ENCODE measurements at places on chromosomes 3 and 15.

GRCh38 chr3:160444411-160444810, 5.2 kb downstream of the TRIM59 start:
- DNase-seq = no peak

- DNase-seq = no peak
These were observed 217.0 kb downstream of the ZNF621 start for GRCh38 chr3:40741729-40742128.

GRCh38 chr3:56621681-56622080, 61.4 kb downstream of the TASOR start:
- no peak for DNase-seq

GRCh38 chr3:152508705-152509104, 240.0 kb downstream of the MBNL1 start:
- DNase-seq = no peak

DNA sequence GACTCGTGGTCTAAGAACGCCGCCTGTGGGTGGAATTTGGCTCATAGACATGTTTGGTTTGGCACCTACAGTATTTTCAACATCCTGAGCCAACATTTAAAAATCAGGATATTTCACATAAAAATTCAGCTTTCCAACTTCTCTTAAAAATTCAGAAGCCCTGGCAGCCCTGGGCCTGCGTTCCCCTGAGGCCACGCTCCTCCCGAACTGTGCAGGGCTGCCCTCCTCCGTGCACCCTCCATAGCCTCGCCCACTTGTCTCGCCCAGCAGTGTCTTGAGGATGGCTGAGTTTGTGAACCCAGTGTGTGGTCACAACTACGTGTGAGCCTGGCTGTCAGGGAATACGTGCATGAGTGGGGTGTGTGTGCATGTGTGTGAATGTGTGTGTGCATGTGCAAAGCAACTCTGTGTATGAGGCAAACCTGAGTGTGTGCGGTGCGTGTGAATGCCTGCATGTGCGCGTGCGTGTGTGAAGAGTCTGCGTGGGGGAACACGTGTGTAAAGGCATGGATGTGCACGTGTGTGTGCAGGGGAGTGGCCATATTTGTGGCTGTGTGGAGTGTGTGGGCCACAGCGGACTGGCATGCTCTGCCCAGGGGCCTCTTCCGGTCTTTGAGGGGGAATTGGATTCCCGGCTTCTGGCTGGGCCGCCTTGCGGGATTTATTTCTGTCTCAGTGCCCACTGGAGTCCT, 30.9 kb downstream of the PTH1R start:
- DNase-seq = no peak

GRCh38 chr15:75723847-75724660, 11.4 kb upstream of the CSPG4 start:
- no peak for DNase-seq

- DNase-seq = no peak
These were observed 19.6 kb upstream of the MOBP start for GRCh38 chr3:39447637-39448483.

- no peak for DNase-seq
These were observed 1.4 kb upstream of the SEC13 start for GRCh38 chr3:10322352-10322710.

GRCh38 chr15:29433050-29433318, 163.4 kb upstream of the NSMCE3 start:
- no peak for DNase-seq

DNA sequence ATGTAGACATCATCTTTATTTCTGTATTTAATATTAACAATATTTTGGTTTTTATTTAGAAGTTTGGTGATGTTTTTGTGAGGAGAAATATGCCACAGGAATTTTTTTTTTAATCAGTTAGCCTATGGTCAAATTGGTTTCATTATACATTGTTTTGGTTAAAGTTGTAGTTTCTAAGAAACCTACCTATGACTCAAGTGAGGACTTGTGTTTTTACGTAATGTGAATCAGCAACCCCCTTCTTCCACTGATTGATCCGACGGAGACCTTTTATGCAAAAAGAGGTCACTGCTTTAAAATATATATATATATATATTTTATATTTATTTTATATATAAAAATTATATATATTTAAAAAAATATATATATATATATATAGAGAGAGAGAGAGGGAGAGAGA, 698.1 kb downstream of the FHIT start:
- no peak for DNase-seq

GRCh38 chr3:28521663-28522062, 173.0 kb upstream of the AZI2 start:
- DNase-seq = no peak

GRCh38 chr3:77648664-77649063, 608.8 kb downstream of the ROBO2 start:
- DNase-seq = no peak
